ENCODE measurements at places on chromosomes 2 and 18.

- no peaks in the 10 kb centered on the region for H3K4me1 ChIP-seq
- H3K36me3 ChIP-seq, result no peaks in the 10 kb centered on the region
- H3K4me3 ChIP-seq, result no peak overlapping the region
Observed at GRCh38 chr2:162369551-162369950, 25.6 kb downstream of the GCA start.

GRCh38 chr2:262117-262516, 1.7 kb downstream of the SH3YL1 start:
- peaks cover 48% of the 10 kb centered on the region for H3K4me1 ChIP-seq
- H3K4me3 ChIP-seq, result no peak overlapping the region
- no peak for DNase-seq
- H3K36me3 ChIP-seq, result no peaks in the 10 kb centered on the region
- peak overlapping the region; percentile 16 for H3K27ac ChIP-seq

DNA sequence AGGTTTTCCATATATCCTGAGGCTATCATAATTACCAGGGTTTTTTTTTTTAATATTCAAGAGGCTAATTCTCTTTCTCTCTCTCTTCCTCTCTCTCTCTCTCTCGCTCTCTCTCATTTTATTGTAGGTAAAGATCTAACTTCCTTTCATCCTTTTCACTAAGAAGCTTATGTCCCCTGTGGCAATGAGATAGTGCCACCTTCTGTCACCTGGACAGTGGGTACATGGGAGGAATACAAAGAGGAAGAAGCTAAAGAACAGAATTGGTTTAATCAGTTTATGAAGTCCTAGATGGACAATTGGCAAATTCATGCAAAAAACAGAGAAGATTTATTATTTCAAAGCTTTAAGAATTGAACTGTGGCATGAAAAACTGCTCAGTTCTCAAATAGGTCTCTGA, 1582.3 kb upstream of the TMEFF2 start:
- no peak overlapping the region for H3K4me3 ChIP-seq
- DNase-seq, result no peak
- no peaks in the 10 kb centered on the region for H3K27me3 ChIP-seq
- H3K4me1 ChIP-seq, result no peaks in the 10 kb centered on the region

DNA sequence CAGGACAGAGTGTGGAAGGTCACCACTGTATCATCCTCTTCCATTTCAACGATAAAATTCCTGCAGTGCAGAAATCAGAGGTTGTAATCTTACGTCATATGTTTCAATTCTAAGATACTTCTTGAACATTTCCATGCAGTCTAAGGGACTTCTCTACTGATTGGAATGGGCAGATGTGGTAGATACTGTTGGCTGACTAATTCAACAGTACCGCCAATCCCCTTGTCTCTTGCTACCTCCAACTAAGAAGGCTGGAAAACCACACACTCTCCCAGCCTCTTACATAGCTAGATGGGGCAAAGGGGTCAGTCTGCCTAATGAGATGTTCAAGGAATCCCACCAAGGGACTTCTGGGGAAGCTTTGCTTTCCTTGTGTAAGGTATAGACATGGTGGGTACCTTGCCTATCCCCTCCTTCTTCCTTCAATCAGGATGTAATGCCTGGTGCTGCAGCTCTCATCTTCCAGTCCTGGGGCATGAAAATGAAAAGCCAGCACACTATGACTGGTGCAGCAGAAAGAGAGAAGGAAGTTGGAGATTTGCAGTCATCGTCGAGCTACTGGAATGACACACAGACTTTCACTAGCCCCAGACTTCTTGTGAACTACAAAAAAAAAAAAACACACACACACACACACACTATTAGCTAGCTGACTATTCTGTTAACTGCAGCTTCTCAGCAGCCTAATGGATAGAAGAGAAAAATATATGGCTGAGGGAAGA, 84.1 kb downstream of the ALPK2 start:
- DNase-seq, result no peak
- no peaks in the 10 kb centered on the region for H3K4me1 ChIP-seq
- H3K27me3 ChIP-seq, result no peaks in the 10 kb centered on the region
- H3K4me3 ChIP-seq, result no peak overlapping the region

- no peaks in the 10 kb centered on the region for H3K36me3 ChIP-seq
- H3K27me3 ChIP-seq, result no peaks in the 10 kb centered on the region
- H3K4me1 ChIP-seq, result no peaks in the 10 kb centered on the region
- H3K27ac ChIP-seq, result no peak overlapping the region
- DNase-seq, result no peak
Observed at GRCh38 chr2:240727439-240727838, 35.8 kb downstream of the AQP12A start.

DNA sequence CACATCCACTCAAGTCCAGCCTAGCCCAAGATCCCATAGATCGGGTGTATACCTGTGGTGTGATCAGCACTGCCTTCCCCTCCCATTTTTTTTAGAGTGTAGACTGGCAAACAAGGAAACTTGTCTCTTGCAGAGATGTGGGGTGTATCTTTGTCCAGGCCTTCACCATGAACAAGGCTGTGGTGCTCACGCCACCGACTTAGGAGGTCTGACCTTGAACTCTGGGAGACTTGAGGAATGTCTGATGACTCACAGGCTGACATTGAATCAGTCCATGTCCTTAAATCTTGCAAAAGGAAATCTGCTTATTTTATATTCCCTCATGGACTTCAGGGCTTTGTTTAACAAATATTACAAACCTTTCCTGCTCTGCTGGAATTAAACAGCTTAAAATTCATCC, 4.5 kb upstream of the CTIF start:
- H3K4me3 ChIP-seq, result no peak overlapping the region
- no peaks in the 10 kb centered on the region for H3K36me3 ChIP-seq
- no peaks in the 10 kb centered on the region for H3K4me1 ChIP-seq
- H3K27me3 ChIP-seq, result no peaks in the 10 kb centered on the region
- DNase-seq, result no peak

DNA sequence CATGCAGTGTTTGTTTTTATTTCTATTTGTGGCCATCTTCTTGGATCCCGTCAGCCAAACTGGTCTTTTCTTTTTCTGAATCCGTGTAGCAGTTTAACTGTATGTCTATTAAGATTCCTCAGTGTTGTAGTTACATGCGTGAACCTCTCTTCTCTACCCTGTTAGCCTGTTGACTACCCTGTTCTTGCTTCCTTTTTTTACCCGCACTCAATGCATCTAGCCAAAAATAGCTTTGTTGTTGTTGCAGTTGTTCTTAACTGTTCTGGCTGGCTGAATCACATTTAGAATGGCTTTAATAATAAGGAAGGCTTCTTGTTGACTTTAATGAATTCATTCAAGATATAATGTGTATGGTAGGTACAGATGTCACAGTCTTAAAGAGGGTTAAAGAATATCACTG, 137.1 kb downstream of the LCLAT1 start:
- DNase-seq, result no peak
- no peaks in the 10 kb centered on the region for H3K36me3 ChIP-seq
- no peaks in the 10 kb centered on the region for H3K27me3 ChIP-seq
- no peak overlapping the region for H3K4me3 ChIP-seq

DNA sequence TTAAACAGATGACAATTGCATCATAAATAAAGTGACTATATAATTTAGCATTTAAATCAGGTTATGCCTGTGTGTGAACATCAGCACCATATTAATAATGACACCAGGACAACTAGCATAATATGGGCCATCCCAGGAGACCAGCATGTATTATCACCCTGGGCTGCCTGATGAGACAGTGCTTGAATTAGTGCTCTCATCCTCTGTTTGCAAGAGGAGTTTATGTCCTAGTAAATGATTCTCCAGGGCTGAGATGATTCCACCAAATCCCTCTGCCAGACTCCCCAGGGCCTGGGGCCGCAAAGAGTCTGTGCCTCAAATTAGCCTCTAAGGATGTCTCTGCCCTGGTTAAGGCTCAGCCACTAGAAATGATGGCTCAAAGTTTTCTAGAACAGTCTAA, 97.7 kb downstream of the SGPP2 start:
- no peaks in the 10 kb centered on the region for H3K27me3 ChIP-seq
- H3K4me1 ChIP-seq, result peaks cover 8% of the 10 kb centered on the region
- no peaks in the 10 kb centered on the region for H3K36me3 ChIP-seq
- no peak overlapping the region for H3K27ac ChIP-seq
- DNase-seq, result no peak
- H3K4me3 ChIP-seq, result no peak overlapping the region

GRCh38 chr2:61770746-61771145, 83.1 kb downstream of the FAM161A start:
- H3K4me3 ChIP-seq, result no peak overlapping the region
- H3K27me3 ChIP-seq, result no peaks in the 10 kb centered on the region
- no peak overlapping the region for H3K27ac ChIP-seq
- no peaks in the 10 kb centered on the region for H3K36me3 ChIP-seq
- no peak for DNase-seq

Measured in adrenal gland (tissue), 19 donors.